ENCODE measurements at places on chromosomes 13 and 19.
A peak's percentile ranks its signal among the peaks of the same experiment; 100 is the strongest.

DNA sequence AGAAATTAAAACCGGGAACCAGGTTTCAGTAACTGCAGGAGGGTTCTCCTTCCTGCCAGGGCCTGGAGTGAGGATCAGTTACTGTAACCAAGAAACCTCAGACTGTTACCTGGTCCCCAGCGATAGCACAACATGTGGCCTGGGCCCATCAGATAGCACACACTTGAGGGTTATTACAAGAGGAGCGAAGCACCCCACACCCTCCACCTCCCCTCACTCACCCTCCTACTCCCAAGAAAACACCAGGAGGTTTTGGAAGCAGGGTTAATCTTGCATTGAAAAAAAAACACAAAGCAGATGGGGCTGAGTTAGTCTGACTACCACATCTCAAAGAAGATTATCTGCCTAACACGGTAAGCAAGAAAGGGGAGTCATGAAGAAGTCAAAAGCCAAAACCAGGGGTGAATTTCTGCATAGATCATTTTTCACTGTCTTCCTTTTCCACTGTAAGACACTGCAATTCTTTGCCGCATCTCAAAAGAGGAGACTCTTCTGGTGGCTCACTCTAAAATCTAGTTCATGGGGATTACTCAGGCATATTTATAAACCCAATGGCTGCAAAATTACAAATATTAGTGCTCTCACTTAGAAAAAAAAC is 75.9 kb upstream of the DOCK9 start:
- DNase-seq, result peak; percentile 38

DNA sequence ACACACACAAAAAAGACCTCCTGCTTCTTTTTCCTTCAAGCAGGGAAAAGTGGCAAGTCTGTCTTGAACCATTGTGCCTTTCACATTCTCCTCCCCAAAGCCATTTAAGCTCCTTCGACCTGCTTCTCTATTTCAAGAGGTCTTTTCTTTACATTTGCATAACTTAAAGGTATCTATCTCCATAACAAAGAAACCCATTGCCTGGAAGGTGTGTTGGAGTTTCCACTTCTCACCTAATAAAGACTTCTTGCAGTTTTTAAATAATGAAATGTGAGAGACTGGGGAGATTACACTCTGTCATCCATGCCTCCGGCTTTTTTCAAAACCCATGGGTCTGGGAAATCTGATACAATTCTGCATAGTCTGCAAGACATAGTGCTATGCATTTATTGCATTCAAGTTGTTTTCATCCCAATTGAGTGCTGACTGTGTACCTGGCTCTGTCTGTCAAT is 41.8 kb upstream of the NBEA start:
- DNase-seq, result no peak

DNA sequence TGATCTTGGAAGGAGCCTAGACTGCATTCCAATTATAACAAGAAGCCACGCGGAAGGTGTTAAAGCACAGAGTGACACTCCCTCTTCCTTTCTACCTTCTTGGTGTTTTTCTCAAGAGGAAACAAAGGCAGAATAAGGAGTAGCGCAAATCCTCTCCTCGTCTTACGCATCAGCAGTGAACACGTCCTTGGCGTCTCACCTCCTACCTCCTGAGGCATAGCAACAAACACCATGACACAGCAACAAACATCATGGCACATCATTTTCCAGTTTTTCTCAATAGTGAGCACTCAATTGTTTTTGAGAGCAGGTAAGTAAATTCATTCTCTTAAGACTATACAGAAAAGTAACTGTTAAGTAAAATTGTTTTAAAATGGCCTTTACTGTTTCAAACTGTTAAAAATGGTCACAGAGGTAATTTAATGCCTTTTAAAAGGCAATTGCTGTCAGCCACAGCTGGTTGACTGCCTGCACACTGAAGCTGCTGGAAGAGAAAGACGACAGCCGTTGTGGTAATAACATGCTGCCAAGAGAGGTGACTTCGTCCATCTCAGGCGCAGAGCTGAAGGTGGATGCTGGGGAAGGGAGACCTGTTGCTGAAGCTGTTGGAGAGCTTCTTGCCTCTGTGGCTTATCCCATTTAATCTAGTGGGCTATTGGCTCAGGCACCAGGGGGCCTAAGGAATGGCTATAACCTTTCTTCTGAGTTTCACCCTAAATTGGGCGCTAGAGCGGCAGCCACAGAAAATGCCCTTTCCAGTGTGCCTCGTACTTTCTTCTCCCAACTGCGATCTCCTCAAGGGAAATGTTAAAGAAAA is 703.7 kb downstream of the UQCRFS1 start:
- no peak for DNase-seq

- no peak for DNase-seq
Measured at GRCh38 chr19:7013678-7014077, 7.6 kb downstream of the MBD3L2B start.

DNA sequence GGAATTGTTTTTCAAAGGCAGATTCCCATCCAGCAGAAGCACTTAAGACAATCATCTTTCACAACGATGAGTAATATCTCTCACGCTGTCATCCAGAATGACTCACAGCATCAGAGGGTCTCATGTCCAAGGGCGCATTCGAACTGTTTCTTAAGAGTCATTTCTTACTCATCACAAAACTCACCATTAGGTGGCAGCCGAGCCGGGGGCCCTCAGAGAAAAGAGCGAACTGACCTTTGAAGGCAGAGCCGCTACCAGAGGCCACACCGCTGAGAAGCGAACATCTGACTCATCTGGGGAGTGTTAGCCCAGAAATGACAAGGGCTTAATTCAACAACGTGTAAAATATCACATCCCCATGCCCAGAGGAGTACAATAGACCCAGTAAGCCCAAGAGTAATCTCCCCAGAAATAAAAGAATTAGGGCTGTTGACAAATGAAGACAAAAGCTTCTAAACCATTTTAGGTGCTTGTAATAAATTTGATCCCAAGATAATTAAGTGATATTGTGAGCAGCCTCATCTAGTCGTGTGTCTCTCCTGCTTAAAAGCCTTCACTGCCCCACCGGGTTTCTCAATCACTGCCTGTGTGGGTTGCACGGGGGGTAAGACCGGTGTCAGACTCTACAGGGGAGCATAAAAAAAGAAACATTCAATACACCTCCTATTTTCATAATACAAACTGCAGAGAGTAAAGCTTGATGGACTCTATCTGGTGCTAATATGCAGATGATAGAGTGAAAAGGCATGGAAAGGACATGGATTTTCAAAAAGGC is 96.2 kb downstream of the CYSLTR2 start:
- DNase-seq, result no peak

GRCh38 chr13:30466841-30467252 is 1.1 kb upstream of the HMGB1 start:
- DNase-seq, result no peak

DNA sequence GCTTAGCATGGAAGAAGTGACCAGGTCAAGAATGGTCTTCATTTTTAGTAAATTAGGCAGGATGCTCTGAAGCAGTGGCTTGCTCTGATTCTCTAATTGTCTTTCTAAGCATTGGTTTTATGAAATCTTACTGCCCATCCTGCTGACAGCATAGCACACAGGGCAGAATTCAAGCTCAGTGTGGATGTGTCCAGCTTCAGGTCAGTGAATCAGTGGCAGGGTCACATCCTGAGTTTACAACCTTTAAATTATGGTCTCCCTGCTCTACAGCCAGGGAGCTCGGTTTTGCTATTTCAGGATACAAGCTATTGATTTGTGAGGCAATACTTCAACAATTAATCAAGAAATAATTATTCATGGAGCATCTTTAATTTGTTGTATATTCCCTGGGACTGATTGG is 202.3 kb upstream of the RXFP2 start:
- no peak for DNase-seq

DNA sequence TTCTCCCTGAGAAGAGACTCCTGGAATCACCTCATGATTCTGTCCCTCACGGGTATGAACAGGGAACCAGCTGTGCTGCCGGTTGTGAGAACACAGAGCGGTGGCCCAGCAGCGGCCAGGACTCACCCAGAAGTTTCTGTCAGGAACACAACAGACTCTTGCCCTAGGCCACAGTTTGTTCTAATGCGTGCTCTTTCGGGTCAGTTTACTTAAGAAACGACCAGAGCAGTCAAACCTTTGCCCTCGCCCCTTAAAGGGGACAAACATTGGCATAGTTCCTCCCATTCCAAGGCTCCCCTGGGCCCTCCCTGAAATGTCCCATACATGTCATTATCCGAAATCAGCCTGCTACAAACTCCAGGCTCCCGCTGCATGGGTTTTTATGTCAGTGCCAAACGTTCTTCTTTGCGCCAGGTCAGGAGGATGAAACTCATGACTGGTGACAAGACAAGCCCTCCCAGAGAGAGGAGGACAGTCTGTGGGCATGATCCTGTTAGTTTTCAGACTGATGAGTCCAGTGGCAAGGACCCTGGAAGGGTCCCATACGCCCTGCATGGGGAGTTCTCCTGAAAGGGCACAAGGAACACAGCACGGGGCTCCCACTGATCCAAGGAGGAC is 18.3 kb downstream of the ZIC5 start:
- no peak for DNase-seq

GRCh38 chr13:63435667-63436324 is 2020.1 kb upstream of the PCDH20 start:
- DNase-seq, result peak; percentile 32

GRCh38 chr13:111475488-111475887 is 155.0 kb downstream of the TEX29 start:
- DNase-seq, result no peak

- no peak for DNase-seq
Measured at GRCh38 chr13:102903659-102904407, 58.0 kb downstream of the ERCC5 start.

DNA sequence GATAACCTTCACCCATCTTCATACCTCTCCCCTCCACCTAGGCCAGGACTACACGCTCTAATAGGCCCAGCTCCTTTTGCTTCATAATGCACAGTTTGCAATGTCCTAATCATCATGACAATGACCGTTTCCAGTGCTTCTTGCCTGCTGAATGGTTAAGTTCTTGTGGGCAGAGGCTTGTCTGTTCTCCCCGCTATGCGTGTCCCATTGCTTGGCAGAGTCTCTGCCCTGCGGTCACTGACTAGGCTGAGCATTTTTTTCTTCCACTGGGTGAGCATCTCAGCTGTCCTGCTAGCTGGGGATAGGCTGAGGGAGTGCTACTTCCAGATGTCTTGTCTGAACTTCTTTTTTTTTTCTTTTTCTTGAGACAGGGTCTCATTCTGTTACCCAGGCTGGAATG is 314.7 kb downstream of the UQCRFS1 start:
- DNase-seq, result no peak

- DNase-seq, result no peak
Measured at GRCh38 chr19:30606114-30607050, 234.2 kb downstream of the ZNF536 start.

- DNase-seq, result peak; percentile 59
Measured at GRCh38 chr13:30872685-30873461, 33.2 kb upstream of the MEDAG start.

DNA sequence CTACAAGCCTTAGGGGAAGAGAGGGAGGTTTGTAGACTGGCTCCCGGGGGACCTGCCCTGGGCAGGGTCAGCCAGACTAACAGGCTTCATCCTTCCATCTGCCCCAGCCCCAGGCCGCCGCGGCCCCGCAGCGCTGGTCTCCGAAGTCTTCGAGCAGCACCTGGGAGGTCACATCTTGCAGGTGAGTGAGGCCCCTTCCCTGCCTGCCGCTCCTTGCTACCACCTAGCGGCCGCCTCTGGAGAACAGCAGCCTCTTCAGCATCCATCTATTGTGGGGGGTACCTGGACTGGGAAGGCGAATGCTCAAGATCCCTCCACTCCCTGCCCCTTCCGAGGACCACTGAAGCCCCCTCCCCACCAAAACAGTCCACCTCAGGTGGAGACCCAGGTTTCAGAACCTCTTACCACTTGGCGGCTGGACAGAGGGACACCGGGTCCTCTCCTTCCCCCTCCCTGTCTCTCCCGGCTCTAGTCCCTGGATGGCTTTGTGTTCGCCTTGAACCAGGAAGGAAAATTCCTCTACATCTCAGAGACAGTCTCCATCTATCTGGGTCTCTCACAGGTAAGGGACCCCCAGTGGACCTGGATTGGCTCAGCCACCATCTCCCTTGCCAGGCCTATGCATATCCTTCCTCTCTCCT is 12.7 kb downstream of the NPAS1 start:
- DNase-seq, result peak; percentile 38

GRCh38 chr13:89791971-89792630 is 1555.4 kb upstream of the MIR17HG start:
- DNase-seq, result no peak

- DNase-seq, result no peak
Measured at GRCh38 chr19:46745521-46746280, at the start of gene FKRP. Gene FKRP, plus strand, starts transcription at chr19:46746057. Its CDS starts 9,394 bp downstream, at chr19:46755451.

DNA sequence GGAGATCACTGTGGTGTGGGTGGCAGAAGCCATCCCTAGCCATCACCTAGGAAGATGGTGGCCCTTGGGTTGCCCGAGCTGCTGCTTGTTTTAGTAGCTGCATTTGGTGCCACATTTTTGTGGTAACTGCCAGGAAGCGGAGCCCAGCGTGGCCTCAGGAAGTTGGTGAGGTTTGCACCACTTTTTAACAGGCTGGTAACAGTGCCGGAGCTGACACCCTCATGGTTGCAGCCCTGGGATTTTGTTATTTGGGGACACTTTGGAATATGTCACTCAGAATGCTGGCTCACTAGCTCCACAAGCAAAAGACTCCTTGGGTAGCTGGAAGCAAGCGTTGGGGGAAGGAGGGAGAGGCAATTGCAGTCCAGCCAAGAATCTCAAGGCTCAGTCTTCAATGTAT is 22.1 kb downstream of the ACTN4 start:
- no peak for DNase-seq

- no peak for DNase-seq
Measured at GRCh38 chr13:109751477-109751876, 34.9 kb downstream of the IRS2 start.

DNA sequence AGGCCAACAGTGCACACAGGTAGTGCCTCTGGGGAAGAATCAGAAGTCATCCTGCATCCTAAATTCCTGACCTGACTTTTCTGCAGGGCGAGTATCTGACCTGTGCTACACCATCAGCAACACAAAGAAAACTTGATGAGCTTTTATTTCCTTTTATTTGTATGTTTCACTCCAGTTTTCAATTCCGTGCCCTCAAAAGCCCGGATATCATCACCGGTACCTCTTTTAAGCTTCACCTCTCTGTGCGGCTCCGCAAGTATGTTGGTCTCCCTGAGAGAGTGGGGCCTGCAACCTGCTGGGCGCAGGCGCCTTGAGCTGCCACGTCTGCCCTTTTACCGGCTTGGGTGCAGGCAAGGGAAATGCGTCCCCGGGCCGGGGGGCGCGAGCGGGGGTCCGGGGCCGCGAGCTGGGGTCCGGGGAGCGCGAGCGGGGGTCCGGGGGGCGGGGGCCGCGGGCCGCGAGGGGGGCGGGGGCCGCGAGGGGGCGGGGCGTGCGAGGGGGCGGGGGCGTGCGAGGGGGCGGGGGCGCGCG is 4.3 kb upstream of the DUXA start:
- peak; percentile 8 for DNase-seq

DNA sequence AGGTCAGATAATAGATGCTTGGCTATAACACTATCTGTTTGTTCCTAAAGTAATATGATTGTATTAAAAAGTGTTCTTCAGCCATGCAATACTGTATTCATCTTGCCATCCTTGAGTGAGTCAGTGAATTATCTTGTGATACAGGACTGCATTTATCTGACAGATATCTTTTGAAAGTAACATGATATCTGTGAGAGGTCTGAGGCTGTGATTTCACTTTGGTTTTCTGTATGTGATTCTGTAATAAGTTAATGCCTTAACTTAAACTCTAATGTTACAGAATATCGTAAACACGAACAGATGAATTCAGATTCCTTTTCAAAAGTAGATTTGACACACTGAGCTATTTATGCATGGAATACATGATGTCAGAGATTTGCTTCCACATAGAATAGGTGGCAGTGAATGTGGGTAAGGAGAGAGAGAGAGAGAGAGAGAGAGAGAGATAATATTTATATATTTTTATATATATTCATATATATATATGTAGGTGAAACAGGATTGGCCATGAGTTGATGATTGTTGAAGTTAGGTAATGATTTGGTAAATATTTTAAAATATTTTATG is 97.9 kb upstream of the RNF113B start:
- DNase-seq, result no peak

- DNase-seq, result no peak
Measured at GRCh38 chr19:33175886-33176669, 18.1 kb upstream of the LRP3 start.
